ENCODE measurements at places on chromosomes 16 and 17.

GRCh38 chr17:76085731-76086366 lies 6.9 kb downstream of the ZACN start:
- DNase-seq = no peak

GRCh38 chr16:49443576-49443975 lies 70.0 kb downstream of the C16orf78 start:
- DNase-seq = no peak

DNA sequence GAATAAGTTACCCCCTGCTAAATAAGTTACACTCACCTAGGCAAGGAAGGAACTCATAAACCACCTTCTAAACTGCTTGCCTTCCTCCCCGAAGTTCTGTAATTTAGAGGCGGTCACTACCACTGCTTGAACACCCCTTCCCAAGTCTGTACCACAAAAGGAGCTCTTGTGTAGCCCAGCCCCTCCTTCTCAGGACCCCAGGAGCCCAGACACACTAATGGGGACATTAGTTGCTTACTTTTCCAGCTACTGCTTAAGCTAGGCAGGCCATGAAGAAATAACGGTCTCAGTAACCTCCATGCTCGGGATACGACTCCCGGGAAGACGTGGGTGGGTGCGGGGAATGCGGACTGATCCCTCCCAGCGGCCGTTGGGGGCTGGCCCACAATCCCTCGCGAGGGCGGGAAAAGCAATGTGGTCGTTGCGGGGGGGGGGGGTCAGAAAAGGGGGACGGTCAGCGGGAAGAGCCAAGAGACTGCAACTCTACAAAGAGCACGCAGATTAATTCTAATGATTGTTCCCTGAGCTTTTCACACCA lies at the start of gene TEX14:
Gene TEX14, minus strand, starts transcription at position 345 of the 538 bp plus-strand sequence. CDS start 40,044 bp downstream, outside the sequence.
- DNase-seq = no peak

GRCh38 chr17:10920558-10921108 lies 82.7 kb upstream of the PIRT start:
- no peak for DNase-seq

- DNase-seq = no peak
Observed at GRCh38 chr17:35784895-35785294, 10.5 kb downstream of the MMP28 start.

GRCh38 chr16:50917950-50918703 lies 176.2 kb downstream of the CYLD start:
- no peak for DNase-seq

DNA sequence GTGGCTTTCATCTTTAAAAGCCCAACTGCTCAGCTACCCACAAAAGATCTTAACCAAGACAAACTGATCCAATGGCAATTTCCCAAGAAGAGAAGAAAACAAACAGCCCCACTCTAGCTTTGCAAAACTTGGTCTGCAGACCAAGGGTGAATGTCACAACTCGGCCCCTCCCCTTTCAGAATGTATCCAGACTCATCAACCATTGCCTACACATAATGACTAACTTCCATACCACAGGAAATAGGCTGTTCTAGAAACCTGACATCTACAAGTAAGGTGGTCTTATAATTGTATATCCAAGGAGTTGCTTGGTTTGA lies 16.0 kb downstream of the DCUN1D3 start:
- no peak for DNase-seq

GRCh38 chr17:78412403-78412802 lies 34.0 kb downstream of the PGS1 start:
- DNase-seq = peak; percentile 23

GRCh38 chr17:17685775-17686291 lies 4.6 kb downstream of the RAI1 start:
- no peak for DNase-seq

- DNase-seq = no peak
Observed at GRCh38 chr16:79698341-79698753, 97.8 kb upstream of the MAF start.

DNA sequence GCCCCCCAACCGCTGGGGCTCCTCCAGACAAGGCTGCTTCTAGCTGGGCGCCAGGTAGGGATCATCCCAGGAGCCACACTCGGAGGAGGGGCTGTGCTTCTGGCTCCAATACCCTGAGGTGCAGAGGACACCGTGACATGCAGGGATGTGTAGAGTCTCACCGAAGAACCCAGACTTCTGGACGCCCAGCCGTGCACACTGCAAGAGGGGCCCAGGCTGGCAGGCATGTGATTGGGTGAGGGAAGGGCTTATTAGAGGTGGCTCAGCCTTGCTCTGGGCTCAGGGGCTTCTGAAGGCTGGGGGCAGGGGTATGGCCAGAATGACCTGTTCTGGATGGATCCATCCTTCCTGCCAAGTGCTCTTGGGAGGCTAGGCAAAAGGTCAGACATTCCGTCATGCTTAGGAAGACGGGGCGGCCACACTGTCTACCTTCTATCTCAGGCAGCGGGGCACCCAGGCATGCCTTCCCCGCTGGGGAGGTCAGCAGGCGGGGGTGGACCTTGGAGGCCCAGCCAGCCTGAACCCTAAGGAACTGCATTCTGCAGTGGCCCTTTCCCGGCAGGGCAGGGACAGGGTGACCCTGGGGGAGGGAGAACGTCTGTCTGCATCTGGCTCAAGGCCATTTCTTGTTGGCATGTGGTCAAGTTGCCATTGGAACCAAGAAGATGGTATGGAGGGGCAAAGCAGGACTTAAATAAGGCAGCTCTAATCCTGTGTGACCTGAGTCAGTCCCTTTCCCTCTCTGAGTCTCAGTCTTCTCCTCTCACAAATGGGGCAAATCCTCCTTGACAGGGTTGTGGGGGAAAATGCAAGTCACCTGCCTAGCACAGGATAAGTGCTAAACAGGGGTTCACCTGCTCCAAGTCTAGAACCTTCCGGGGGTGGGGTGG lies 5.8 kb upstream of the ADGRG1 start:
- no peak for DNase-seq

DNA sequence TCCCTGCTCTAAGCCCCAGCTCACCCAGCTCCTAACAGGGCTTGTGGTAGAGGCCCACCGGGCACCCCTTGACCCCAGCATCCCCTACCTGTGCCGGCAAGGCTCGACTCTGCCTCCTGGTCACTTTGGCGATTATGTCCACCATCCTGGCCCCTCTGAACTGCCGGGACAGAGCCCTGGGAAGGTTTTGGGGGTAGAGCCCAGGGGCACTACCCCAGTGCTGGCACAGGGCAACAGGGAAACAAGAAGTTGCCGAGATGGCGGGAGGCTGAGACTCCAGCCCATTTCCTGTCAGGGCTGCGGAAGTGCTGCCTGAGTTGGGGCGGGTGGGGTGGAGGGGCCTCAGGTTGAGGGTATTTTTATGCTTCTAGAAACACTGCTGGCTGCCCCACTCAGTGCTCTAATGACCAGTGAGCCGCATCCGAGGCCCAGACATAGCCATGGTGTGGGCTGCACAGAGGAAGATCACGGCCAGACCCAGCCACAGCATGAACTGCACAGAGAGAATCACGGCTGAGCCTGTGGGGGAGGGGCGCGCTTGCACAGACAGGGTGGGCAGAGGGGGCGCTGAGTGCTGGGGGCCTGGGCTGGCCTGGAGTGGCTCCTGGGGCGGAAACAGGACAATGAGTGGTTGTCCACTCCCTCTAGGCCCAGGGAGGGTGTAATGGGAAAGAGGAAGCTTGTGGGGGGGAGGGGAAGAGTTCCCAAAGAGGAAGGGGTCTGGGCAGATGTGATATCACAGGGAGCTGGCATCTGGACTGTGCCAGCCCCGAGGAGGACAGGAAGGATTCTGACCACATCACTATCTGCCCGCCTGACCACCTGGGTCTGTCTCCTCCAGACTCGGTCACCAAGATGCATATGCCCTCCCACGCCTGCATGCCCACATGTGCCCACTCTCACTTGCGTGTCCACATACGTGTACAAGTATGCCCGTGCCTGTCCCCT lies 22.3 kb downstream of the ARHGAP27 start:
- peak; percentile 41 for DNase-seq

- no peak for DNase-seq
Observed at GRCh38 chr17:2082003-2082781, 27.3 kb downstream of the HIC1 start.

- DNase-seq = no peak
Observed at GRCh38 chr17:69435971-69436696, 21.6 kb downstream of the MAP2K6 start.

- peak; percentile 35 for DNase-seq
Observed at GRCh38 chr16:4682616-4683254, 10.6 kb upstream of the NUDT16L1 start.

- no peak for DNase-seq
Observed at GRCh38 chr17:31390426-31390747, 1.1 kb upstream of the RAB11FIP4 start.
